Stimulated activated CD8-positive, alpha-beta memory T cell treated with anti-CD3 and anti-CD28 coated beads, Interleukin-7, amount 100 ng/mL, for 1 hour (primary cell): ENCODE measurements at places on chromosomes 16 and 17.

DNA sequence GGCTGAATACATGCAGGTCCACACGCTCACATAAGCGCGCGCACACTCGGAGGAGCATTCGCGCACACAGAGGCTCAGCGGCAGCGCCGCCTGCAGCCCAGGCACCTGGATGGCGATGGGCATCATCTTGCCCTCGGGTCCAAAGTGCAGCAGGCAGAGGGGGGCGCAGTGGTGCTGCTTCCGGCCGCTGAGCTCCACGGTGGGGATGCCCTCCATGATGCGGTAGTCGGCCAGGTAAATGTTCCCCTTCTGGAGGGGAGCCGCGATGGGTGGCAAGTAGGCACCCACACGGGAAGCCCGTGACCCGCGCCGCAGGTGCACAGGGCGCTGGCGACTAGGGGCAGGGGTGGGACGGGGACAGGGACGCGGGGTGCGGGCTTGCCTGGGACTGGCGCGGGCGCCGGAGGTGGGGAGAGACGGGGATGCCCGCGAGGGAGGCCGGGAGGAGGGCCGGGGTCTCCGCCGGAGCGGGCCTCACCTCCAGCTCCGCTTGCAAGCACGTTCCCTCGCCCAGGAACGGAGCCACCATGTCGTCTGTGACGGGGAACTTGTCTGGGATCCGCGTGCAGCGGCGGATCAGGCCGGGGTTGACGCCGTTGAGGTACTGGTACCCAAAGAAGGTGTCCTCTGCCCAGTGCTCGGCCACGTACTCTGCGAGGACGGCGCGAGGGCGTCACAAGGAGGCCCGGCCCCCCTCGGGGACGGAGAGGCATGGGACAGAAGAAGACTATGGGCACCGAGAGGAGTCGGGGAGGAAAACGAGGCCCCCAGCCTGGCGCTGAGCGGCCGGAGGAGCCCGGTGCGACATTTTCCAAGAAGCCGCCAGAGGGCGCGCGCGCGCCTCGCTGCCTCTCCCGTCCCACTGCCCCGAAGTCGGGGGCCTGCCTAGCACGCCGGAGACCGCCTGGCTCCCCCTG, 8.0 kb downstream of the ALOX12B start:
- DNase-seq: peak; percentile 50

- DNase-seq: no peak
Measured at GRCh38 chr16:31351942-31352325, 3.0 kb upstream of the ITGAX start.

GRCh38 chr16:78385086-78385805, 285.8 kb downstream of the WWOX start:
- DNase-seq: no peak

DNA sequence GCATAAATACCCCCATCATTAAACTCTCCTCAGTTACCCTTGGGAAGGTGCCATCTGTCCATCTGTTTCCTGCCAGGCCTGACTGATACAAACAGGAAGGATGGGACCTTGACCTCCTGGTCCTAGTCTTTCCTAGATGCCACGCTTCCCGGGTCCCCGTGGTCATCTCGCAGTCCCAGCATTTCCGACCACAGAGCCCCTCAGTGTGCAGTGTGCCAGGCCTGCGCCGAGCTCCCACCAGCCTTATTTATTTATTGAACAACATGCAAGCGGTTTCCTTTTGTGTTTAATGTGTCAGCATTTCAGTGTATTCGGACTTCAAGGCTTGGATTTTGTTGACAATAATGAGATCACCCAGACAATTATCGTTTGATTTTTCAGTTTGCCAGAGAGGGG, 45.6 kb upstream of the NKD1 start:
- no peak for DNase-seq

DNA sequence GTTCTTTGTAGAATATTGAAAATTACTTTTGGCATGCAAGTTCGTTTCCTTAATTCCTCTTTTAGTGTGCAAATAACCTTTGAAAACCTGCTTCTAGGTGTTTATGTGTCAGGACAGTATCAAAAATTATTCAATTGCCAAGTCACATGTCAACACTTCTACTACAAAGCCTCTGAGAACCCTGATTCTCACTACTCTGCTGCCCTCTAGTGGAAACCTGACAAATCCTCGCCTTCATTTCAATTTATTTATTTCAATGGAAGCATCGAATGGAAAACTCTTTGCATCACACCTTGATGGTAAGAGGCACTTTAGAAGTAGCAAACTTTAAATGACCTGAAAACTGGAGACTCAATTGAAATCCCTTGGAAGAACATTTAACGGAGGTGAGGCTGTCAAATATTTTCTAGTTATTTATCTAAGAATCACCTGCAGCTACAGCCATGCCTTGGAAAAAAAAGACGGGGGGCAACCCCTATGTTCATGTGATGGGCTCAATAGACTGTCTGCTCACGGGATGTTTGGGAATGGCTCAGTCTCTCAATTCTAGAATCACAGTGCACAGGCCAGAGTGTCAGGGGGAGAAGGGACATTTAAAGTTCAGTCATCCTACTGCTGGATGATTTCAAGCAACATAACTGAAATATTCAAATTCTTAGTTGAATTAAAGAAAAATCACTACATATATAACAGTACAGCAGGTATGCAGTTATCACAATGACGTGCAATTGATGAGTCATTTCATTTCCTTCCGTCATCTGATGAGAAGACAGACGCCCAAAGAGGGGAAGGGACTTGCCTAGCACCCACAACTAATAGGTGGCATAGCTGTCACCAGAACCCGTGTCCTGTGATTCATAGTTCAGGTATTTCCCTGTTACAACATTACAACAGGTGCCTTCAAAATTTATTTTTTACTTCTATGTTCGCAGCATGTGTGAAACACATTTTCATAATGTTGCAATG, 563.9 kb downstream of the TOX3 start:
- DNase-seq: no peak

DNA sequence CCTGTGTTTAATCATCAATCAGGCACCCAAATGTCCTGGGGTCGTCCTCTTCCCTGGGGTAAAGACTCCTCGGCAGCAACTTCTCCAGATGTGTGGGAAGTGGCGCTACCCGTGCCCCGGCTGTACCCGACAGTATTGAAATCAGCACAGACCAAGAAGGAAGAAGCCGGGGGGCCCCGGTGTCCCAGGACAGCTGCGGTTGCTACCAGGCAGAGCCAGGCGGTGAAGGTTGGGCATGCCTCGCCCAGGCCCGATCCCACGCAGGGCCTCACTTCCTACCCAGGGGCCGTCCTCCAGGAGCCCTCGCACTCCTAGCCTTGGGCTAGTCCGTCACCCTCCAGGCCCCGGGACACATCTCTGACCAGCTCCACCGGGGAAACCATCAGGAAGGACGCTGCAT, 9.0 kb upstream of the CCDC154 start:
- DNase-seq: no peak

DNA sequence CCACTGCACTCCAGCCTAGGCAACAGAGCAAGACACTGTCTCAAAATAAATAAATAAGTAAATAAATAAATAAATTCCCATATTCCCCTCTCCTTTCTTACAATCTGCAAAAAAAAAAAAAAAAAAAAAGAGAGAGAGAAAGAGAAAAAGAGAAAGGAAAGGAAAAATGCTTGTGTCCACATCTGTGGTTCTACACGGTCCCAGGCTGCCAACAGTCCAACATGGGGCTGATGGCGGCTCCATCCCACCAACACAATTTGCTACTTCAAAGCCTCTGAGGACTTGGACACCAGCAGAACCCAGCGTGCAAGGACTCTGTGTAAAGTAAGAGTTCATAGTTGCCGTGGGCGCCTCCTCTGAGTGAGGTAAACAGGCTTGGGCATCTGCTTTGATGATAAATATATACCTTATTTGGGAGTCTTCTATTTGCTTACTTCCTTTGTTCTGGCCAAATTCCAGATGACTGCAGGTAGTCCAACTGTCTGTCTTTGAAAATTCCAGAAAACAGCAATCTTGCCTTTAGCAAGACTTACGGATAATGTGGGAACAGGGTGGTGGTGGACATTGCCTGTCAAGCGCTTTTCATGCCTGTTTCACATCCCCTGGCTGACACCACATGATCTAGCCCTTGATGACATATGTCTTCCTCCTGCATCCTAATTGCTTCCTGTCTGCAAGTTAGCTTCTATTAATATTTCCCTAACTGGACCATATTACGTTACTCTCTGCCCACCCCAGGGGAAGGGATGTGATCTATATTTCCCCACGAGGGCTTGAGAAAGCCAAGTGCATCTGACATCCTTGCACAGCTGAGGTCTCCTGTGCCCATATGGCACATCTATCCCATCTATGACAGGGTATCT, 10.1 kb downstream of the LITAF start:
- no peak for DNase-seq

DNA sequence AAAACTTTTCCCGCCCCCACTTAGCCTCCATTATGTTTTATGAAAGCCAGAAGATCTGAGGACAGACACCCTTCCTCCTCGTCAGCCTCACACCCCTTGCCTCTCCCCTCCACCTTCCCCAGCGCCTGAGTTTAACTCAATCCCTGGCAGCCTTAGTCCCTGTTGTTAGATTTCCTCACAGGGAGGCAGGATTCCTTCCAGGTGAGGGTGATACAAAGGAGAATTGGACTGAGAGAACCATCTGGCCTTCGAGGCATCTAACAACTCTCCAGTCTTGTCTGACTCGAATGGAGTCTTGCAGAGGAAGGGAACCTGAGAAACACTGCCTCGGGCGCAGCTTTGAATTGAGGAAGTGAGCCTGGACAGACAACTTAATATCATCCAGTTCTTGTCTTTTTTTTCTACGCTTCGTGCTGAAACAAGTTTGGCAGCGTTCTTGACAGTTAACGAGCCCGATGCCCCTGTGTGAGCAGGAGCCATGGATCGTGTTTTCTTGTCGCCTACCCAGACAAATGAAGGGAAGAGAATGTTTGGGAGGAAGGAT, 1.3 kb upstream of the ZNF768 start:
- DNase-seq: no peak

GRCh38 chr17:43880420-43880991, 26.8 kb downstream of the MPP2 start:
- DNase-seq: no peak

GRCh38 chr17:51419476-51419875, 159.1 kb downstream of the UTP18 start:
- DNase-seq: no peak

GRCh38 chr17:81814748-81815645, 11.0 kb downstream of the GCGR start:
- DNase-seq: no peak

- no peak for DNase-seq
Measured at GRCh38 chr17:27541301-27542023, 85.2 kb downstream of the KSR1 start.

- no peak for DNase-seq
Measured at GRCh38 chr16:2460391-2460713, 443 bp downstream of the TEDC2 start.

- DNase-seq: peak; percentile 99
Measured at GRCh38 chr17:56833809-56834379, at the start of the genes C17orf67 and DGKE. Gene C17orf67 (minus strand): TSS chr17:56833920. CDS start chr17:56815810, 18,110 bp downstream. Gene DGKE (plus strand): TSS chr17:56834151. CDS start chr17:56834796, 645 bp downstream.

GRCh38 chr16:22664561-22664997, 149.4 kb upstream of the HS3ST2 start:
- no peak for DNase-seq

DNA sequence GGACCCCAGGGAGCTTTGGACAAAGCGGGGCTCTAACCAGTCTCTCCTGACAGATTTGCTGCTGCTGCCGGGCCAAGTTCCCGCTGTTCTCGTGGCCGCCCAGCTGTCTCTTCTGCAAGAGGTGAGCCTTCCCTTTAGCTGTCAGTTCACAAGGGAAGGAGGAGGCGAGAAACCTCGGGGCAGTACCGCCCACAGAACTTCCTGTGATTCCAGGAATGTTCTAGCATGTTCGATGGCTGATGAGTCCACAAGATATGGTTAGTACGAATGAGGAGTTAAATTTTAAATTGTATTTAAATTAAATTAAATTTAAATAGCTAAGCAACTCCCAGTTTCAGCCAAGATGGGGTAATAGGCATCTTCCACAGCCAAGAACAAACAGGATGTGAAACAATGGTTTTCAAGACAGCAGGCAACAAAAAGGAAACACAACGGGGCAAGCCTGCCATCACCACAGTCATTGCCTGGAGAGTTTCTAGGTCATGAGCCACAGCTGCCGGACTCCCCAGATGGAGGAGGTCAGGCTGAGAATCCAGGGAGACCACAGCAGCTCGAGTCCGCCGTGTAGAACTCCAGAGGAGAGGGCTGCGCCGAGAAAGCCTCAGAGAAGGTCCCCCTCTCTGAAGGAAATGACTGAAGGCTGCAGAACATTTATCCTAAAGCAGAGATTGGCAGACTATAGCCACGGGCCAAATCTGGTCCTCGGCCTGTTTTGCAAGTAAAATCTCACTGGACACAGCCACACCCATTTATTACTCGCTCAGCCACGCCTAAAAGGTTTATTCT, 9.5 kb upstream of the TCF25 start:
- peak; percentile 30 for DNase-seq

DNA sequence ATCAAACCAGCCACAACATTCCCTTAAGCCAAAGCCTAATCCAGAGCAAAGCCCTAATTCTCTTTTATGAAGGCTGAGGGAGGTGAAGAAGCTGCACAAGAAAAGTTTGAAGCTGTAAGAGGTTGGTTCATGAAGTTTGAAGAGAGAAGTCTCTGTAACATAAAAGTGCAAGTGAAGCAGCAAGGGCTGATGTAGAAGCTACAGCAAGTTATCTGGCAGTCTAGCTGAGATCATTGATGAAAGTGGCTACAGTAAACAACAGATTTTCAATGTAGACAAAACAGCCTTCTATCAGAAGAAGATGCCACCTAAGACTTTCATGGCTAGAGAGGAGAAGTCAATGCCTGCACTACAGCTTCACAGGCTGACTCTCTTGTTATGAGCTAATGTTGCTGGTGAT, 52.5 kb downstream of the NACA2 start:
- DNase-seq: no peak

- no peak for DNase-seq
Measured at GRCh38 chr16:86498671-86499439, 11.5 kb upstream of the FOXF1 start.

DNA sequence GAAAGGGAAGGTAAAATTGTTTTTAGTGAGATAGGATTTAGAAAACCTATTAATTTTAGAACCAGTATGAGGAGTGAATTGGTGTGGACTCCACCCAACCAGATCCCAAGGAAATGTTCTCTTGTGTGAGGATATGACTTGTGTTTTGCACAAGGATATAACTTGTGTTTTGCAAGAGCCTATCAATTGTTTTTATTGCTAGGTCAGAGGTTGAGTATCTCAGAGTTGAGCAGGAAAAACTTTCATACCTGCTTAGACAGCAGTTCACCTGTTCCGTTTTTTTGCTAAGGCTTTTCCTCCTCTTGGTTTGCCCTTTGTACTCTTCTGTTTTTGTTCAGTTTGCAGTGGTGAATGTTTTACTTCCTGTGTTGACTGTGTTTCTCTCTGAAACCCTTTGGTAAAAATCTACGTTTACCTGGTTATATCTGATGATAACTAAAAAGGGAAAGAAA, 5.1 kb downstream of the NBR1 start:
- DNase-seq: no peak
